ENCODE measurements at places on chromosomes 1 and 21.

GRCh38 chr1:226650236-226650841, 88.7 kb downstream of the ITPKB start:
- no peak for DNase-seq

DNA sequence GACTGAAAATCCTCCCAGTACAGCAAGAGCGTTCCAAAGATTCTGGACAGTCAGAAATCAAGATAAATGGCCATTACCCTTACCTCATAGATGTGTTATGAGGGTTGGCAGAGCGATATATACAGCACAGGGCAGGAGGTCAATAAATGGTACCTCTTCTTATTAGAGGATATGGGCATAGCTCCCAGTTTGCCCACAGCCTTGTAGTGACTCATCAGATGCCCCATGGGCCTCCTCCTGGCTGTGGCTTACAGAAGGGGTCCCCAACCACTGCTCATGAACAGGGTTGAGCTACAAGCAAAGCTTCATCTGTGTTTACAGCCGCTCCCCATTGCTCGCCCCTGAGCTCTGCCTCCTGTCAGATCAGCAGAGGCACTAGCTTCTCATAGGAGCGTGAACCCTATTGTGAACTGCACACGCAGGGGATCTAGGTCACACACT, 7.3 kb upstream of the IFNGR2 start:
- DNase-seq, result no peak

DNA sequence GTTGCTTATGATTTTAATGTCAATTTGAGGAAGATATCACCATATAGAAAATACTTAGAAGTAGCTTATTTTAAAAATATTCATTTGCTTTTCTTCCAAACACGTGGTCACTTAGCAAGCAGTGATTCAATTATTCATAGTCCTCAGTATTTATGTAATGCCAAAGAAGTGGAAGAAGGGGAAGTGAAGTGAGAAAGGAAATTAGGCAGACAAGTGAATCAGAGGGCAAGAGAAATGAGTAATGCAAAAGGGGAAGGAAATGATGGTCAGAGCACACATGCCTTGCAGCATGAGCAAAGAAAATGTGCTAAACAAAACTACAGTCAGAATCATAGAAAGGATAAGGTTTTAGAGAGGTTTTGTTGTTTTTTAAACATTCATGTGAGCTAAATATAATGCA, 31.8 kb downstream of the SDCCAG8 start:
- DNase-seq, result peak; percentile 69

DNA sequence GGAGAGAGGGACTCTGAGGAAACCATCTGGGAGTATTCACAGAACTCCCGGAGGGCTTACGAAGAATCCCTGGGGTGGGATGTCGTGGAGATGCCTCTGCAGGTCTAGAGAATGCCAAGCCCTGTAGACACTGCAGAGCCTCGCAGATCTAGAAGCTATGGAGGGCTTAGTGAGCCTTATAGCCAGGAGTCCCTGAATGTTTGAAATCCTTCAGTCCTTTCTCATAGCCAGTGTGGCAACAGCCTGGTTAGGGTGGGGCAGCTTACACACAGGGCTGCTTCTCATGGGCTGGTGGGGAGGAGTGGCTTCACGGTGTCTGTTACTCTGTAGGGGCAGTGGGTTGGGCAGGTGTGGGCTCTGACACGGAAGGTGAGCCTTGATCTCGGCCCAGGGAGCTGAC, 44.2 kb upstream of the KDM4A start:
- DNase-seq, result no peak

GRCh38 chr1:168987330-168987729, 119.2 kb upstream of the ATP1B1 start:
- no peak for DNase-seq

GRCh38 chr1:56975446-56975845, 9.6 kb upstream of the C8B start:
- DNase-seq, result no peak

- no peak for DNase-seq
Measured at GRCh38 chr1:62307895-62308492, 11.2 kb downstream of the KANK4 start.

All from kidney epithelial cell (primary cell).